ENCODE measurements at places on chromosomes 13 and 19. TPM values are rescaled to one million over a fixed set of nuclear protein-coding genes. Genes with fewer than 3 reads are reported as not detected.
A peak's percentile ranks its signal among the peaks of the same experiment; 100 is the strongest.

The RAB11B gene
- 148 TPM for total RNA-seq

The GJB2 gene
- total RNA-seq: 0.19 TPM

GRCh38 chr19:1000095-1000494, at the start of gene GRIN3B:
Gene GRIN3B, plus strand, starts transcription at chr19:1000419. Its CDS starts 19 bp downstream, at chr19:1000438.
- H3K36me3 ChIP-seq: no peaks in the 10 kb centered on the region
- peak; percentile 51 for DNase-seq
- H3K4me1 ChIP-seq: peaks cover 5% of the 10 kb centered on the region
- no peak within 1 kb of the TSS for H3K4me3 ChIP-seq

GRCh38 chr13:101618440-101619187, 166.1 kb downstream of the ITGBL1 start:
- DNase-seq: no peak
- no peaks in the 10 kb centered on the region for H3K36me3 ChIP-seq
- H3K27ac ChIP-seq: no peak overlapping the region
- H3K27me3 ChIP-seq: no peaks in the 10 kb centered on the region
- H3K4me3 ChIP-seq: no peak overlapping the region

The LILRB2 gene
- 1.4 TPM for total RNA-seq

DNA sequence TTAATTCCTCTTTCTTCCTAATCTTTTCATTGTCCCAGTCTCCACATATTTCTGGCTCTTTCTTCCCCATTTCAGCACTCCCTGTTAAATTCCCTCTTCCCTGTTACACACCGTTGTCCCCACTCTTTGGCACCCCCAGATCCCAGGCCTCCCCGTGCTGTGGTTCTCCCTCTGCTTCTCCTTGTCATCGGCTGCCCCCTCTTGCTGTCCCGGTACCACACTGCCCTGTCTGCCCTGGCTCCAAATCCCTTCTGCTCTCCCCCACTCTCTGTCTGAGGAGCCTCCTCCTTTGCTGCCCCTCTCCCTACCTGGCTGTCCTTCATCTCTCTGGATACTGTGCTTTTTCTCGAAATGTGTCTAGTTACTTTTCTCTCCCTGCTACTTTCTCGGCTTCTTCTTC, 983 bp downstream of the ZNF415 start:
- H3K4me3 ChIP-seq: peak overlapping the region; percentile 50
- DNase-seq: no peak
- peak overlapping the region; percentile 92 for H3K27ac ChIP-seq
- H3K27me3 ChIP-seq: no peaks in the 10 kb centered on the region
- no peaks in the 10 kb centered on the region for H3K36me3 ChIP-seq
